ENCODE measurements at places on chromosomes 5 and 9. TPM values are rescaled to one million over a fixed set of nuclear protein-coding genes. Genes with fewer than 3 reads are reported as not detected.
A peak's percentile ranks its signal among the peaks of the same experiment; 100 is the strongest.

The SLC4A9 gene
- total RNA-seq = 0.18 TPM

The C7 gene
- total RNA-seq = 4.0 TPM

The IL3 gene
- not detected for total RNA-seq

The STK32A gene
- 37.9 TPM for total RNA-seq

The EQTN gene
- total RNA-seq = not detected

The EGFL7 gene
- 61.5 TPM for total RNA-seq

The N4BP3 gene
- 2.8 TPM for total RNA-seq

The KLHL3 gene
- 0.83 TPM for total RNA-seq

The TEX48 gene
- total RNA-seq = not detected

The TPD52L3 gene
- not detected for total RNA-seq

The HTR4 gene
- not detected for total RNA-seq

The GAS1 gene
- 15.9 TPM for total RNA-seq

The ACOT12 gene
- total RNA-seq = 8.5 TPM

DNA sequence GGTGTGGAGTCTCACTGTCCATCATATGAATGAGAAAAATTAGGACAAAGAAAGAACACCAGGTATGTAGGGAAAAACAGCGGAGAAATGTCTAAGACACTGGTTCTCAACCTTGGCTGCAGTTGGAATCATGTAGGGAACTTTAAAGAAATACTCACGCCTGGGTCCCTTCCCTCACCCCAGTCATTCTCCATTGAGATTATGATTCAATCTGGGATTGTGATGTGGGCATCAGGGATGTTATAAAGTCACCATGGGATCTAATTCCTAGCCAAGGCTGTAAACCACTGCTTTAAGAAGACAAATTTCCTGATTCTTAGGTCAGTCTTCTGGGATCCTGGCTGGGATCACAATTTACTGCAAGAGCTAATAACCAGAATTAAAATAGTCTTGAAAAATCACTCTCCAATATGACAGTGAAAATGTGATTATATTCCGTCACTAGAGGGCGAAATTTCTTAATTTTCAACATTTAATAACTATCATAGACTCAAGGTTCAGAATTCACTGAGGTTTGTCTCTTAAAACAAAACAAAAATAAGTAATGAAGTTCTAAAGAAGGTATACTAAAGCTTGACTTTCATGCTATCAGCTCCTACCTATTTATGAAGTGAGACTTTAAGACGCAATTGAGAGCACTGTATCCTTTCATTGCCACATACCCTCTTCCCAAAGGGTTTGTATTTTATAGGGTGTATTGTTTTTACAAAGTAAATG is 60.5 kb downstream of the GLDC start:
- peak; percentile 51 for DNase-seq

- no peak for DNase-seq
Measured at GRCh38 chr9:116569111-116569510, 118.0 kb upstream of the TRIM32 start.

GRCh38 chr9:4486176-4486575 is 4.1 kb upstream of the SLC1A1 start:
- no peak for DNase-seq

GRCh38 chr5:15510092-15510491 is 10.1 kb downstream of the FBXL7 start:
- DNase-seq = no peak

GRCh38 chr9:89996116-89996515 is 391.3 kb downstream of the GADD45G start:
- DNase-seq = no peak

DNA sequence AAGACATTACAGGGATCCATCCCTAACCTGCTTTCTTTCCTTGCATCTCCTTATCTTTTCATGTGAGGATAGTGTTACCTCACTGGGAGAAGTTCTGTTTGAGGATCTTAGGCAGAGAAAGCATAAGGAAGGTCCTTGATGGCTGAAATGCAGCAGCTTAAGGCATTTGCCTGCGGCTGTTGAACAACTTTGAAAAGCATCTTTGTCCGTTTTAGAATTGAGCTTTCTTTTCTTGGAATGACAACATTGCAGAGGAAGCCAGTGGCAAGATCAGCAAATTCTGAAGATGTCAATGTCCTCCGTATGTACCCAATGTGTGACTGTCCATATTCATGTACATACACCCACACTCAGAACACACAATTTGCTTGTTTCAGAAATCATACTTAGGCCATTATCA is 436.2 kb downstream of the GABRG2 start:
- DNase-seq = peak; percentile 68

DNA sequence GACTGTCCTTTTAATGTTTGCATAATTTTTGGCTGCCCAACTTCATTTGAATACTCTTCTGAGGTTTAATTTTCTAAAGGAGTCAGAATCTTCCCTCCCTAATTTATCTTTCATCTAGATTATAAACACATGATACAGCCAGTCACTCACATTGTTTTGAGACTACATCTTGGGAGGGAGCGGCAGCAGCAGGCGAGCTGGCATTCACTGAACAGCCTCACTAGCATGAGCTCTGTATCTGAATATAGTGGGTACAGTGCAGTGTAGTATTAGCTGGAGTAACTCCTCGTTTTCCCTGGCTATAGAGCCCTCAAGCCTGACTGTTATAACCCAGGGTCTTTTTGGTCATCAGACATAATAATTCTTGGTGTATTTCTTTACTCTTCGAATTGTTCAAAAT is 969.2 kb upstream of the COX7C start:
- DNase-seq = no peak

GRCh38 chr9:75891277-75891741 is 836 bp downstream of the PCSK5 start:
- DNase-seq = no peak

DNA sequence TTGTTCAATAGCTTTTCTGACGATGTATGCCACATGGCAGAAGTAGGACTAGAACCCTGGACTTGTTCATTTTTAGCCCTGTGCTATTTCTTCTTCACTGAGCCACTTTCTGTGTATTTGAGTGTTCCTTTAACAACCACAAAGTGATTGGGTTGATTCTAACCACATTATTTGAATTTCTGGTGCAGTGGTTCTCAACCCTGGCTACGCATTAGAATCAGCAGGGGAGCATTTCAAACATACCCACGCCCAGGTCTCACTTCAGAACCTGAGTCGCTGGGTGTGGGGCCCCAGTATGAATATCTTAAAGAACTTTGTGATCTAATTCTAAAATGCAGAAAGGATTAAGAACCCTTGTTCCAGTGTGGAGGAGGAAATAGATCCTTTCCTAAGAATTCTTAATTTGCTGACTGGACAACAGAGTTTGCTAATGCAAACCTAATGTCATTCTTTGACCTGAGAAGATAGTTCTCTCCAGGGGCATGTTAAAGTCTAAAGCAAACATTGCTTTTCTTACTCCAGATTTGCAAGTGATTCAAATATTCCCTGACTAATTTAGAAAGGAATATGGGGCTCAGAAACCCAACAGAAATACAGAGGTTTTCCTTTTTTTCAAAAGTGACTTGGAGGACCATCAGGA is 75.4 kb upstream of the GDNF start:
- DNase-seq = no peak

DNA sequence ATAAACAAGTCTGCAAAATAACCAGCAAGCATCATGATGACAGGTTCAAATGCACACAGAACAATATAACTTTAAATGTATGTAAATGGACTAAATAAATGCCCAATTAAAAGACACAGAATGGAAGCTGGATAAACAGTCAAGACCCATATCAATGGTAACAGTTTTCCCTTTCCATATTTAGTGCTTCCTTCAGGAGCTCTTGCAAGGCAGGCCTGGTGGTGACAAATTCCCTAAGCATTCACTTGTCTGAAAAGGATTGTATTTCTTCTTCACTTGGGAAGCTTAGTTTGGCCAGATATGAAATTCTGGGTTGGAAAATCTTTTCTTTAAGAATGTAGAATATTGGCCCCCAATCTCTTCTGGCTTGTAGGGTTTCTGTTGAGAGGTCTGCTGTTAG is 120.2 kb upstream of the RASA1 start:
- no peak for DNase-seq

DNA sequence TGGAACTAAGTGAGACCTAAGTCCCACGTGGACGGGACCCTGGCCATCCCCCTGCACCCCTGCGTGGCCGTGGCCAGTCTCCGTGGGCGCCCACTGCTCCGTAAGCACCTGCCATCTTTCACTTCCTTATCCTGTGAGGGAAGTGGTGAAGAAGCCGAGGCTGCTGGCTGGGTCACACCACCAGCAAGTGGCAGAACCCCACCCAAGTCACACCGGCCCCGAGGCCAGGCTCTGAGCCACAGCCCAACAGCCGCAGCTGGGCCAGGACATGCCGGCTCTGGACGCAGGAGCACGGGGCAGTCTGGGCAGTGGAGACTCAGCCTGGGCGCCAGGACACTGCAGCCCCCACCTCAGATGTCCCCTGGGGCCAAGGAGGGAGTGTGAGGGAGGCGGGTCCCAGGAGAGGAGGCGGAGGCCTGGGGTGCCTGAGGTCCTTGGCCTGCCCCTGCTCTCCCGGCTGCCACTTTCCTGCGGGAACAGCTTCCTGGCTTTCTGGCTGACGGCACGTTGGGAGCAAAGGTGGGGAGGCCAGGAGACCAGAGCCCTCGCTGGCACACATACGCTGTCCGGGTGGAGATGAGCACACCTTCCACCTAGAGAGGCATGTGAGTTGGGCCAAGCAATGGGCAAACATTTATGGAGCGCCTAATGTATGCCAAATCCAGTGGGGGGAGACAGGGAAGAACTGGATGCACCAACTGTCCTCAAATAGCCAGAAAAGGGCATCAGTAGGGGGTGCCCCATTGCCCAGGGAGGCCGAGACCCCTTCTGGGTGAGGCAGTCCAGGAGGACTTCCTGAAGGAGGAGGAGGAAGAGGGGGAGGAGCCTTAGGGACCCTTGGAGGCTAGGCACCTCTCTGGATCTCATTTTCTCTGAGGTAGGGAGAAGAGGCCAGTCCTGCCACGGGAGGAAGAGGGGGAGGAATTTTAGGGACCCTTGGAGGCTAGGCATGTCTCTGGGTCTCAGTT is 43.9 kb upstream of the EGFL7 start:
- DNase-seq = no peak

DNA sequence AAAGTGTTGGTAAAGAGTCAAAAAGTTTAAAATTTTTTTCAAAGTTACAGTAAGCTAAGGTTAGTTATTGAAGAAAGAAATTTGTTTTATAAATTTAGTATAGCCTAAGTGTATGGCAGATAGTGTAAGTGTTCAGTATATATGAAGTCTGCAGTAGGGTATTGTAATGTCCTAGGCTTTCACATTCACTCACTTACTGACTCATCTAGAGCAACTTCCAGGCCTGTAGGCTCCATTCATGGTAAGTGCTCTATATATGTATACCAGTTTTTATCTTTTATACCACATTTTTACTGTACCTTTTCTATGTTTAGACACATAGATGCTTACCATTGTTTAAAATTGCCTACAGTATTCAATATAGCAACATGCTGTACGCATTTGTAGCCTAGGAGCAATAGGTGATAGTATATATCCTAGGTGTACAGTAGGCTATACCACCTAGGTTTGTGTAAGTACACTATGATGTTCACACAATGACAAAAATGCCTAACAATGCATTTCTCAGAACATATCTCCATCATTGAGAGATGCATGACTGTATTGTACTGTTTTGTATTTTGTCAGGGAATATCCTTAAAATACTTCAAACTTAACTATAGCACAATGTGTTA is 38.5 kb downstream of the CYSTM1 start:
- DNase-seq = no peak

DNA sequence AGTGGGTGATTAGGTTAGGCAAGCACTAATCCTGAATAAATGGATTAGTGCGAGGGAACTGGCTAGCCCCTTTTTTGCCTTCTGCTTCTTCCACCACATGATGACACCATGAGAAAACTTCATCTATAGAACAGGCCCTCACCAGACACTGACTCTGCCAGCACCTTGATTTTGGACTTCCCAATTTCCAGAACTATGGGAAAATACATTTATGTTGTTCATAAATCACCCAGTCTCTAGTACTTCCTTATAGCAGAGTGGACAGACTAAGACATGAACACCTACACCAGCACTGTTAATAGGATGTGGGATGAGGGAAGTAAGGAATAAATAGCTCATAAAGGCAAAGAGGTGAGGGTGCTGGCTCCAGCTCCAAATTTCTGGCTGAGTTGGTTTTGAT is 1.4 kb downstream of the ZNF622 start:
- DNase-seq = no peak
